ENCODE measurements at places on chromosomes 4 and X. TPM values are rescaled to one million over a fixed set of nuclear protein-coding genes. Genes with fewer than 3 reads are reported as not detected.

- peak; percentile 67 for DNase-seq
These were observed 236.3 kb downstream of the PCDH10 start for GRCh38 chr4:133385161-133385954.

DNA sequence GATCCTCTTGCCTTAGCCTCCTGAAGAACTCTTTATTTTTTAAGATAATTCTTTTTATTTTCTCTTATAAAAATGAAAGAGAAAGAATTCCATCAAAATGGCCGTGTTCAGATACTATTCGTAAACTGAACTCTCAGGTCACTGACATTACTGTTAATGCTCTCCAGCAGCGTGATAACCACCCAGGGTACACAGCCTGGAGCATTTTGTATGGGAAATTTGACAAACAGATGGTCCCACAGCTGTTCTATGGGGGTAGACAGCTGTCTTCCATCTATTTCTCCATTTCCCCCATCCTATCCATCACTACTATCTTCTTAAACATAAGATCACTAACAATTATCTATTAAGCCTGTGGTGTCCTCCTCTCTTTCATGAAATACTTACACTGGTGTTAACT, 47.8 kb downstream of the SYNPO2 start:
- DNase-seq = no peak

DNA sequence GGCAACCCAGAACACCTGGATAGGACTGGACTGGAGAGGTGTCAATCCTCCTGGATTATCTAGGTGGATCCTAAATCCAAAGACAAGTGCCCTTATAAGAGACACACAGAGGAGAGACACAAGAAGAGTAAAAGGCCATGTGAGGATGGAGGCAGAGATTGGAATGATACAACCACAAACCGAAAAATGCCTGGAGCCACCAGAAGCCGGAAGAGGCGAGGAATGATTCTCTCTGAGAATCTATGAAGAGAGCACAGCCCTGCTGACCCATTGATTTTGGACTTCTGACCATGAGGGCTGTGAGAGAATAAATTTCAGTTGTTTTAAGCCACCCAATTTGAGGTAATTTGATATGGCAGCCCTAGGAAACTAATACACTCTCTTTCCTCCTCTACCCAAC, 20.1 kb downstream of the GPC3 start:
- DNase-seq = no peak

The SPRY1 gene
- 8.9 TPM for total RNA-seq

The CXCL8 gene
- total RNA-seq = not detected

Data from endodermal cell (in vitro differentiated cells).